Stimulated activated CD8-positive, alpha-beta memory T cell treated with anti-CD3 and anti-CD28 coated beads, Interleukin-2, amount 100 ng/mL, for 48 hours (primary cell): ENCODE measurements at places on chromosomes 13 and 19.

GRCh38 chr13:54934121-54934520, 1905.5 kb downstream of the OLFM4 start:
- DNase-seq, result no peak

DNA sequence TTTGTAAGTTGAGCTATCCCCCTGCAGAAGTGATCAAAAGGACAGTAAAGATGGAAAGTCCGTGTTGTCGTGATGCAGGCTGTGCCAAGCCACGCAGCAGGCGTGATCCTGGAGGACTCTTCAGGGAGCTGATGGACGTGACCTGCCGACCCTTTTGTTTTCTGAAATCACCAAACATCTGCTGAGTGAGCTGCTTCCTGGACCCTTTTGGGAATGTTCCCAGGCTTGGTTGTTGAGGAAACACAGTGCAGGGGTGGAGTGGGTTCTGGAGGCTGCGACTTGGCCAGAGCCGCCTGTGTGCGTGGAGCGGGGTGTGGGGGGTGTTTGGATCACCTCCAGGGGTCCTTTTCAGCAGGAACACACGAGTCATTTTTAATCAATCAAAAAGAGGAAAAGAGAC, 15.4 kb upstream of the CPAMD8 start:
- DNase-seq, result no peak

DNA sequence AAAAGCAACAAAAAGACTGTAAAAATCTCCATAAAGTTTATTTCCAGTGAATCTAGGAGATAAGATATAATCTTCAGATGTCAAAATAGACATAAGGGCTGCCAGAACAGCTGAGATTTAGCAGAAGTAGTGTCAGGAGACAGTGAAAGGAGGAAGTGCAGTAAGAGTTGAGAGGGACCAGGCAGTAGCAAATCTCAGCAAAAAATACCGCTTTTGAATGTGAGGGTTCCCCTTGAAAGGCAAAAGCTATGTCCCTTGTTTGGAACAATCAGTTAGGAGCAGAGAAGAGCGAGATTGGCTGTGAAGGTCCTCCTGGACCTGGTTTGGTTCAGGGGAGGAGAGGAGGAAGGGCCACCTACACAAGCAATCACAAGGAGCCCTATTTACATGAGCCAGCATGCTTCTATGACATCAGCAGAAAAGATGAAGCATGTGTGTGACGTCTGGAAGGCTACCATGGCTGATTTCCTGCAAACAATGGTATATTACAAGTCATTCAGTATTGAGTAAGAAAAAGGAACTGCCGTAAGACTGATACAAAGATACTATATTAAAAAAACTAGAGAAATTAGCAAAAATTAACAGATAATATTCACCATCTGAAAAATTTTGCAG, 98.9 kb upstream of the SIAH3 start:
- no peak for DNase-seq

- no peak for DNase-seq
These were observed 42.6 kb upstream of the ATP11A start for GRCh38 chr13:112647256-112647655.
